Fibroblast of skin of right quadriceps (primary cell): ENCODE measurements at places on chromosomes 5 and 9.

DNA sequence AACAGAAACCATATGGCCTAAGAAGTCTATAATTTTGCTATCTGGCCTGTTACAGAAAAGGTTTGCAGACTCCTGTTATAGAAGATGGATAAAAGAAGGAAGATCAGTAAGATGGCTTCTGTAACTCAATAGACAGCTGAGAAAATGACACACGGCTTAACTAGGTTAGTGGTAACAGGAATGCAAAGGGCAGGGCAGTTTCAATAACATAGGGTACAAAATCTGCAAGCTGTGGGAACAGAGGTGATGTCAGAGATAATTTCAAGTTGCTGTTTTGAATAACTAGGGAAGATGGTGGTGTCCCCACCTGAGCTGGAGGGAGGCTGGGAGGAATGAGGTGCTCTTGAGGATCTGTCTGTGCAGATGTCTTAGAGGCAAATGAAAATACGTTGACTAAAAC lies 106.5 kb downstream of the GLIS3 start:
- DNase-seq = no peak

- peak; percentile 28 for DNase-seq
These were observed 33.9 kb downstream of the EPB41L4B start for GRCh38 chr9:109286981-109287380.

DNA sequence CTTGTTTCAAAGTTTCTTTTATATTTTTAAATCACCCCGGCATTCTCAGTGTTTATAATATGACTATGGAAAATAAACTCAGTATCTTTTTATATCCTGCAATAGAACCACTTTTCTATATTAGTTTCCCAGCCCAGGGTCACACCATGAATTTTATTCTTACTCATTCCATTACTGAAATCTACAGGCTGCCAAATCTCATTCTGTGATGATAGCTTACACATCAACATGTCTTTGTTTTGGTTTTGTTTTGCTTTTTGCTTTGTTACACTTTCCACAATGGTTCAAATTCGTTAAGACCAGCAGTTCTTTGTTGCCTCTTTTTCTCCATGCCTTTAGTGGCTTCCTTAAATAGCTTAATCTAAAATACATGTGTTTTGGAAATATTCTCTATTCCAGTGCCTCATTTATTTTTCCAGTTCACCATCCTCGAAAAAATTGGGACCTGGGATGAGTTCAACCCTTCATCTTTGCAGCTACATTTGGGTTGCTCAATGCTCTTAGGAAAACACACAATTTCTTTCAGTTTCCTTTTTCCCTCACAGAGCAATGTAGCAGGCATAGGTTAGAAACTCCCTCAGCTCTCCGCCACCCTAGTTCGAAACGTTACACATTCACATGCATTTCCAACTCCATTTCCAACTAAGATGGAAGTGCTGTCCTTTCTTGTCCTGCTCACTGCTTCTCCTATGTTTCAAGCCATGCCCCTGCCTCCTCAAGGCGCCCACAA lies 1146.3 kb downstream of the MAT2B start:
- no peak for DNase-seq

DNA sequence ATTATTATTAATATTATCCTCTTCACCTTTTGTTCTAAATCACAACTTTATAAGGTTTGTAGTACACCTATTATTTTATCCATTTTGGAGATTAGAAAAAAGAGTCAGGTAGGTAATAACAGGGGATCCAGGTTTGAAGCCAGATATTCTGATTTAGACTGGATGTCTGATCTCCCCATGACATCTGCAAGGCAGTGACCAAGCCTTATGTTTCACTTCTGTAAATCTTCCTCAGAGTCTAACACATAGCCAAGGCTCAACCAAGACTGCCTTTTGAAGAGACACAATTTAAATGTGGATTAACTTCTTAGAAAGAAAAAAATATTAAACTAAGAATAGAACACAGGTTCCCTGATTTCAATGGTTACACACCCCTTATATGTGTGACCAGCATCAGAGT lies 44.2 kb downstream of the CETN3 start:
- DNase-seq = no peak

GRCh38 chr5:128121651-128122050 lies 38.1 kb downstream of the SLC12A2 start:
- DNase-seq = no peak

- no peak for DNase-seq
These were observed 114.1 kb upstream of the DAPK1 start for GRCh38 chr9:87383344-87384150.
